A549 treated with dexamethasone at 1 μM for 4 hours (cell line): ENCODE measurements at places on chromosomes 1 and 21. TPM values are rescaled to one million over a fixed set of nuclear protein-coding genes. Genes with fewer than 3 reads are reported as not detected.

The FOXD3 gene
- 0.52 to 0.91 TPM (median 0.70 TPM) in 5 replicates for total RNA-seq

The DNAI4 gene
- total RNA-seq, result 0.26 to 0.94 TPM (median 0.52 TPM) in 5 replicates

The GRHL3 gene
- 0.89 to 1.2 TPM (median 1.0 TPM) in 5 replicates for total RNA-seq

The UQCRHL gene
- total RNA-seq, result 5.5 to 10.6 TPM (median 5.7 TPM) in 5 replicates

The INAVA gene
- 37.8 to 52.6 TPM (median 46.6 TPM) in 5 replicates for total RNA-seq

The ZNF684 gene
- 1.7 to 2.3 TPM (median 1.9 TPM) in 5 replicates for total RNA-seq
